ENCODE measurements at places on chromosomes 6 and 20. TPM values are rescaled to one million over a fixed set of nuclear protein-coding genes. Genes with fewer than 3 reads are reported as not detected.

The EMILIN3 gene
- 0.13 TPM for polyA plus RNA-seq

The BPIFB2 gene
- polyA plus RNA-seq = not detected

The CRIP3 gene
- polyA plus RNA-seq = not detected

The RWDD1 gene
- 89.3 TPM for polyA plus RNA-seq

The FAM229B gene
- 12.3 TPM for polyA plus RNA-seq

The HS3ST5 gene
- not detected for polyA plus RNA-seq

The FAXC gene
- polyA plus RNA-seq = not detected

The PPP1R3G gene
- polyA plus RNA-seq = not detected

The NEURL2 gene
- 1.8 TPM for polyA plus RNA-seq

The TEAD3 gene
- 0.15 TPM for polyA plus RNA-seq

The OVOL2 gene
- not detected for polyA plus RNA-seq

The EGFL8 gene
- polyA plus RNA-seq = not detected

The BANF2 gene
- not detected for polyA plus RNA-seq

The C20orf144 gene
- polyA plus RNA-seq = not detected

The LRRN4 gene
- polyA plus RNA-seq = not detected

The PTCHD4 gene
- polyA plus RNA-seq = not detected

The CYP24A1 gene
- polyA plus RNA-seq = not detected

The ABRACL gene
- polyA plus RNA-seq = 210 TPM

The PSMB8 gene
- 386 TPM for polyA plus RNA-seq

The PRSS35 gene
- not detected for polyA plus RNA-seq

The BTN1A1 gene
- polyA plus RNA-seq = not detected

The C20orf202 gene
- polyA plus RNA-seq = not detected

The NTSR1 gene
- polyA plus RNA-seq = not detected

The PI3 gene
- not detected for polyA plus RNA-seq

The NDUFAF5 gene
- polyA plus RNA-seq = 4.4 TPM

The KDM1B gene
- polyA plus RNA-seq = 0.55 TPM

The RIPPLY2 gene
- polyA plus RNA-seq = not detected

The ACTL10 gene
- polyA plus RNA-seq = 3.2 TPM

The MEP1A gene
- polyA plus RNA-seq = not detected

The FKBP1A gene
- polyA plus RNA-seq = 50.4 TPM

The SUMO4 gene
- polyA plus RNA-seq = 0.80 TPM

The BPIFA1 gene
- polyA plus RNA-seq = not detected

The PDYN gene
- not detected for polyA plus RNA-seq

The FOXA2 gene
- polyA plus RNA-seq = not detected

The LY6G6C gene
- not detected for polyA plus RNA-seq

Measured in naive thymus-derived CD8-positive, alpha-beta T cell (primary cell).